ENCODE measurements at places on chromosomes 16 and 17. TPM values are rescaled to one million over a fixed set of nuclear protein-coding genes. Genes with fewer than 3 reads are reported as not detected.

The SDK2 gene
- 0.06 TPM for total RNA-seq

The JMJD8 gene
- 116 TPM for total RNA-seq

DNA sequence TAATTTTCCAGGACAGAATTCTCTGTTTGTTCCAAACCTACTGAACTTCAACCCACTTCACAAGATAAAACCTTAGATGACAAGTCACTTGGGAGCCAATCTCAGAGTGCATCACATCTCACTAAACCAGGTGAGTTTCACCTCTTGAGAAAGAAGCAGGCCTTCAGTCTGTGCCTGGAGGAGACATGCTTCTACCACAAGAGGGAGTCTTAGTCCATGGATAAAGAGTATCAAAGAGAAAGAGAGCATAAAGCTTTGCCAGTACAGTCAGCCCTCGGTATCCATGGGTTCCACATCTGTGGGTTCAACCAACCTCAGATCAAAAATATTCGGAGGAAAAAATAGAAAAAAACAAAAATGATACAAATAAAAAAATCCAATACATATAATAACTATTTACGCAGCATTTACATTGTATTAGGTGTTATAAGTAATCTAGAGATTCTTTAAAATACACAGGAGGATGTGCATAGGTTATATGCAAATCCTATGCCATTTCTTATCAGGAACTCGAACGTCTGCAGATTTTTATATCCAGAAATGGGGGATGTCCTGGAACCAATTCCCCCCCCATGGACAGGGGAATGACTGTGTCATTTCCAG lies 37.7 kb downstream of the DUSP14 start:
- DNase-seq: peak; percentile 59

The PYDC1 gene
- not detected for total RNA-seq

The CIBAR2 gene
- total RNA-seq: not detected

GRCh38 chr16:397135-397661 lies at the start of gene NME4:
Gene NME4, plus strand, starts transcription at chr16:397199. Its CDS starts 24 bp downstream, at chr16:397223.
- DNase-seq: peak; percentile 31

- peak; percentile 91 for DNase-seq
Observed at GRCh38 chr16:30075503-30076275, at the start of gene PPP4C. Gene PPP4C, plus strand, starts transcription at chr16:30075994. Its CDS starts 384 bp downstream, at chr16:30076378.

The TP53TG3C gene
- not detected for total RNA-seq

GRCh38 chr16:9099131-9099625 lies 7.7 kb downstream of the HAPSTR1 start:
- DNase-seq: peak; percentile 34

The HOXB5 gene
- not detected for total RNA-seq

DNA sequence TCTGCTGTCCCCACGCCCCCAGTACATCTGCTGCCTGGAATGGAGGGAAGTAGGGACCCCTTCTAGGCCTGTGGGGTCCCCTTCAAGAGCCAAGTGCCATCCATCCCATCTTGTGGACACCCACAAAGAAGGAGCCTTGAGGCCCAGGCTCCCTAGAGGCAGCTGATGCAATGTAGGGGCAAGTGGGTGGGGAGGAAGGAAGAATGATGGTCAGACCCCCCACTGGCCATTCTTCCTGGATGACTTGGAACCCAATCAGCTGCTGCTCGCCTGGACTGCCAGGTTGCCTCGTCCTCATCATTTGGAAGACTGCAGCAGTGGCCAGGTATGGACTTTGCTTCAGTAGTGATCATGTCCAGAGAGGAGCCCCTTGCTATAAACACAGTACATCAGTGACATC lies 48.9 kb downstream of the SMPD3 start:
- DNase-seq: no peak

- no peak for DNase-seq
Observed at GRCh38 chr17:15087946-15088345, 177.2 kb downstream of the PMP22 start.

- DNase-seq: no peak
Observed at GRCh38 chr17:38317081-38317480, 20.1 kb downstream of the MRPL45 start.

DNA sequence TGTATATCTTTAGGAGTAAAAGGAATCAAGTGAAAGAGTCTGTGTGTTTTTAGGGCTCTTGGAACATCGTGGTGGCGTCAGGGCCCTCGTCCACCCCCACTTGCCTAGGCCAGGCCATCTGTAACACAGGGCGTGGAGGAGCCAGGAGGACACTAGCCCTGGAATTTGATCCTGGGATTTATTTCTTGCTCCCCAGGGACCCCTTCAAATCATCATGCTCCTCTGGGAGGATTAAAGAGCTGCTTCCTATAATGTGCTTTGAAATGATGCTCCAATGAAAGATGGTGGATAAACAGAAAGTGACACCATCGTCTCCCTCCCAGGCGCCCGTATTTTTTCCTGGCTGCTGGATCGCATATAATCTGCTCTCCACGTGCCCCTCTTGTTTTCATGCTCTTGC lies 113.3 kb downstream of the AATF start:
- DNase-seq: no peak

DNA sequence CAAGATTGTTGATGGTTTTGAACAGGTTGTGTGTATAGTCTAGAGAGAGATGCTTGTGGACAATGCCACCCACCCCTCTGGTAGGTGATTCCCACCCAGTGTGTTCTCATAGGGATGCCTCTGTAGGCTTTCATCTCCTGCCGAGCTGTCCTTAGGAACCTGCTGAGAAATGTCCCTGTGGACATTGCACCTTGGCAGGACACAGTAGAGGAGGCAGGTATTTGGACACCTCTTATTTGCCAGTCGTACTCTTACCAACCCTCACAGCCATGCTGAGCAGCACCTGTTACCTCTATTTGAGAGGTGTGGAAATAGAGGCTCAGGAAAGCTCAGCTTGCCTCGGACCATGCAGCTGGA lies 33.2 kb downstream of the EPN2 start:
- no peak for DNase-seq

DNA sequence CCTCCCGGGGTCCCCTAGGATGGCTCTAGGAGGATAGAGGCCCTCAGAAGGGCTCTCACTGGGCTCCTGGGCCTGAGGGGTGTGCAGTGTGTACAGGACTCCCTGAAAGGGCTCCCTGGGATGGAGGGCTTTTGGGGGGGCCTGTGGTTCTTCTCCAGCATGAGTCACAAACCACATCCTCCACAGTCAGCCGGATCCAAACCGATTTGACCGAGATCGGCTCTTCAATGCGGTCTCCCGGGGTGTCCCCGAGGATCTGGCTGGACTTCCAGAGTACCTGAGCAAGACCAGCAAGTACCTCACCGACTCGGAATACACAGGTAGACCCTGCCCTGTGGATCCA lies 4.5 kb downstream of the TRPV2 start:
- DNase-seq: no peak

The FBF1 gene
- 19.6 TPM for total RNA-seq

The TUBB3 gene
- total RNA-seq: 116 TPM

The WWP2 gene
- 16.8 TPM for total RNA-seq

GRCh38 chr17:63292421-63292820 lies 153.7 kb downstream of the CYB561 start:
- DNase-seq: no peak

DNA sequence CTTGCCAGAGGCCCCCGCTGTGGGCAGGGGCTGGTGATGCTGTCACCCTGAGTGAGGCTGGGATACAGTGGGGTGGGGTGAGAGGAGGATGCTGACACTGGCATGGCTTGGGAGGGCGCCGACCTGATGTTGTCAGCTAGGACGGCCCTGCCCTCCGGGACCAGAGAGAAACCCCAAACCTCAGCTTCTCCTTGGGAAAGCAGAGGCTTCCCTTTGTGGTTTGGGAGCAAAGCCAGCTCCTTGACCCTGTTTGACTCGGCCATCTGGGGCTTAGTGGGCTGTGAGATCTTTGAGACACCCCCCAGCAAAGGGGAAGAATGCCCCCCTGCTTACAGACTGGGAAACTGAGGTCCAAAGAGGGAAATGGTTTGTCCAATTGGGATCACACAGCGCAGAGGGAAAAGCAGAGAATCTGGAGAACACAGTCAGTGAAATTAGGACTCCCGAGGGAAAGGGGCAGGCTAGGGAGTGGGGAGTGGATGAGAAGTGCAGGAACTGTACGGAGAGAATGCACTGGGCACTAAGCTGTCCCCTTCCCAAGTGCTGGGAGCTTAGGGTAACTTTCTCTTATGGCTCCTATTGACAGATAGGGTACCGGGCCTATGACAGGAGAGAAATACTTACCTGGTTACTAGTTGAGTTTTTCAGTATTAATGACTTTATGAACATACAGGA lies 40.7 kb upstream of the DLX4 start:
- no peak for DNase-seq

GRCh38 chr17:74777901-74778515 lies 1.9 kb upstream of the NAT9 start:
- no peak for DNase-seq

The OR1D5 gene
- not detected for total RNA-seq

DNA sequence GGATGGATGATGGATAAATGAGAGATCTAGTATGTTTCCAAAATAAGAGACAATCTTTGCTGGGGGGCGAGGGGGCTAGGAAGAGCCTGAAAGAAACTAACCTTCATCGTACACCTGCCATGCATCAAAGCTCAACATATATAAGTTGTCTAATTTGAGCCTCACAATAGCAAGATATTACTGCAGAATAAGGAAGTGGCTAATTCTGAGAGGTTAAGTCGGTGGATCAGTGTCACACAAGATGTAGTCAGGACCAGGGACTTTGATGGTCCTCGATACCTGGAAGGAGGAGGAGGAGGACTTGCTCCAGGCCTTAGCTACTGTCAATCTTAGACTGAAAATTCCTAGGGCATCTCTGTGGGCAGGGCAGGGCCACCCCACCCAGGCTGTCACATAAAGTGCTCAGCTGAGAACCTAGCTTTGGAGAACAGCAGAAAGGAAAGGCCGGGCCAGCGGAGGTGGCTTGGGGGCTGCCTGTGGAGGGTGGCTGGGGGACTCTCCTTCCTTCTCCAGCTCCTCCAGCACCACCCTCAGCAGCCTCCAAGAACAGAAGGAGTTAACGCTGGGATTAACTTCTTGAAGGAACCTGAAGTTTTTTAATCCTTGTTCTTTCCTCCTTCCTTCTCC lies 460 bp upstream of the SLC13A2 start:
- DNase-seq: no peak

The SLC12A3 gene
- not detected for total RNA-seq

The BEAN1 gene
- 3.8 TPM for total RNA-seq

The HOXB6 gene
- 5.4 TPM for total RNA-seq

DNA sequence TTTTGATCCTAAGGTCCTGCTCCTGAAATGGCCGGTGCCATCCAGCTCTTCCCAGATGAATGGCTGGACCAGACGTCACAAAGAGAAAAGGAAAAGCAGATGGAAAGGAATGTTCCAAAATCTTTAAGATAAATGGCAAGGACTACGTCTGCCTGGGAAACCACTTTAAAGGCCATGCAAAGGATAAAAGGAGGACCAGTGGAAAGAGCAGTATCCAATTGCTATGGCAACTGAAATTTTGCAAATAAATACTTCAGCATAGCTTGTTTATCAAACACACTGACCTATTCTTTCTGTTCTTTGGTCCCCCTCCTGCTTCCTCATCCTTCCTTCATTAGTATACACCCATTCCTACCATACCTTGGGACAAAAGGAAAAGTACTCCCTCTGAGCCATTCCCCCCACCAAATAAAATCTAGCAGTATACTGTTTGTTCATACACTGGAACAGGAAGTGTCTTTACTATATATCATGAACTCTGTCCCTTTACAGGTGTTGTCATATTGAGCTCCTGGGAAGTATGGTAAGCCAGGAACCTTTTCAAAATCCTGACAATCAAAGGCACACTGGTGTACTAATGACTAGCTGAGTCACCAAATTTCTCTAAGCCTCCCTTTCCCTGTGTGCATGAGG lies 37.2 kb upstream of the NUFIP2 start:
- DNase-seq: no peak

The GP1BA gene
- total RNA-seq: not detected

DNA sequence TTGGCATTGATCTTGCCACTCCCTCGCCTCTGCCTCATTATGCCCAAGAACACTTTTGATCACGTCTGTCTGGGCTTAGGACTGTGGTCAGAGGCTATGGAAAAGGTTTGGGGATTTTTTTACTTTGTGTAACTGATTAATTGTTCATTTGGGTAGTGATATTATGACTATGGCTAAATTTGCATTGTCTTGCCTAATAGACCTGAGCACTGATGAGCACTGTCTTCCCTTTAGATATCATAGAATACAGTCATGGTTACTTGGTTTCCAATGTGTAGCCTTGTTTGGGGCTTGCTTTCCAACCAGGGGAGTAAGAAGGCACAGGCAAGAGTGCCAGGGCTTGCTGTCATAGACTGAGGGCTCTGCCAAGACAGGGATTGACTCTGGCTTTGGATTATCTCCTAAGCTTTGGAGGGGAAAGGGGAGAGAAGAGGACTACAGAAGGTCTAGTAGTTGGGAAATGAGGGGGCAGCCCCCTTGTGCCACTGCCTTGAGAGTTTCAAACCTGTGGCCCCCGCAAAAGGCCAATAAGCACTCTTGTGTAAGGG lies 13.7 kb downstream of the LIMD2 start:
- no peak for DNase-seq

- DNase-seq: no peak
Observed at GRCh38 chr17:56449176-56449575, 144.3 kb upstream of the NOG start.

The HNF1B gene
- 11.4 TPM for total RNA-seq

DNA sequence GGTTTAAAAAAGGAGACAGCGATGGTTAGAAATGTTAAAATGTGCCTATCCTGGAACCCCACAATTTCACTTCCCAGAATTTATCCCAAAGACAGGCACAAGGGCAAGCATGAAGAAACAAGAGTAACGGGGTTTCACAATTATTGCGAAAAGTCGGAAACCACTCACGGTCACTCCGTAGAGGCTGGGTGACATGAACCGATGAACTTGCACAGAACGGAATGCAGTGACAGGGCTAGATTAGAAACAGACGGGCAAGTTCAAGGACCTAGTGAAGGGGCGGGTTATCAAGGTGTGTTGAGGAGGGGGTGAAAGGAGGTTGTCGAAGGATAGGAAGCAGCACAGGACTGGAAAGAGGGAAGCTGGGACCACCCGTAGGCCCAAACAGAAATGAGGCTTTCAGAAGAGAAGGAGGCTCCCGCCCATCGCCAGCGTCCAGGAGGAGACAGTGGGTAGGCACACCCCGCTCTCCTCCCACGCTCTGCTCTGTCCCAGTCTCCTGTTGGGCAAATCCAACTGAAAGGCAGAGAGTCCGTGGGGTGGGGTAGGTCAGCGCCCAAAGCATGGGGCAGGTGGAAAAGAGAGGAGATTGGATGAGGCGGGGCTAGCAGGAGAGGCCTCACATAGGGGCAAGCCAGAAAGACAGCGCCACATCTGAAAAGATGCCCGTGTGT lies 47.4 kb upstream of the JPH3 start:
- DNase-seq: no peak

The FOXF1 gene
- total RNA-seq: 2.1 TPM

The OR3A2 gene
- total RNA-seq: not detected

DNA sequence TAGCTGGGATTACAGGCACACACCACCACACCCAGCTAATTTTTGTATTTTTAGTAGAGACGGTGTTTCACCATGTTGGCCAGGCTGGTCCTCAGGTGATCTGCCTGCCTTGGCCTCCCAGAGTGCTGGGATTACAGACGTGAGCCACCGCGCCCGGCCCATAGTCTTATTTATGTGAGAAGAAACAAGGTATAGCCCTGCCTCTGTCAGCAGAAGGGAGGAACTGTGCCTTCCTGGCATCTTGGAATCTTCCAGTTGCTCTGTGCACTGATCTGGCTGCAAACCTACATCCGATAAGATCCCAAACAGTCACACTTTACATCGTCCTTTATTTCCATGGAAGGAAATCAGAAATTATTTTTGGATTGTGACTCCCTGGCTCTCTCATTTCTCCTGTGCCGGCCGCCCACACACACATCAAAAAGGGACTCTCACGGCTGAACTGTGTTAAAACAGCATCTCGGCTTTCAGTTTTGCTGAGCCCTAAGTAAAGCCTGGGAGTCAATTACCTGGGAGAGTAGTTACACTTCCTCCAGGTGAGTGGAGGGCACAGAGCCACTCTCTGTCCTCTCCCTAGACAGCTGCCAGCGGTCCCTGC lies 23.3 kb downstream of the WIPI1 start:
- DNase-seq: no peak

Data from Caki2 (cell line).